Stimulated activated CD4-positive, alpha-beta T cell treated with anti-CD3 and anti-CD28 coated beads, Interleukin-1b, Interleukin-23, amount 100 ng/mL, for 1 hour (primary cell): ENCODE measurements at places on chromosomes 2 and 18.

DNA sequence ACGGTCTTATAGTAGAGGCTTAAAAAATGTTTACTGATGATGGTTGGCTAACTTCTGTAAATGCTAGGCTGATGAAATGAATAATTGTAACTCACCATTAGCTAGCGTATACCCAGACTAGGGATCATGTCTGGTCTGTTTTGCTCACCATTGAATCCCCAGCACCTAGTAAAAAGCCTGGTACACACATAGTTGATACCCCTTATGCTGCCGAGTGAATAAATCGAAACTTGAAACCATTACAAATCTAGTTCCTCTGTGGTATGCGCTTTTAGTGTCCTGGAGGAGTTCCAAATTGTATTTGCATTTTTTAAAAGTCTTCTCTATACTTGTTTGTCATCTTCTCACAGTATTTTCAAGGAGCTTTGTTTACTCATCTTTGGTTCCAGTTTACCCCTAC is 1.3 kb downstream of the TAF1B start:
- DNase-seq: no peak

DNA sequence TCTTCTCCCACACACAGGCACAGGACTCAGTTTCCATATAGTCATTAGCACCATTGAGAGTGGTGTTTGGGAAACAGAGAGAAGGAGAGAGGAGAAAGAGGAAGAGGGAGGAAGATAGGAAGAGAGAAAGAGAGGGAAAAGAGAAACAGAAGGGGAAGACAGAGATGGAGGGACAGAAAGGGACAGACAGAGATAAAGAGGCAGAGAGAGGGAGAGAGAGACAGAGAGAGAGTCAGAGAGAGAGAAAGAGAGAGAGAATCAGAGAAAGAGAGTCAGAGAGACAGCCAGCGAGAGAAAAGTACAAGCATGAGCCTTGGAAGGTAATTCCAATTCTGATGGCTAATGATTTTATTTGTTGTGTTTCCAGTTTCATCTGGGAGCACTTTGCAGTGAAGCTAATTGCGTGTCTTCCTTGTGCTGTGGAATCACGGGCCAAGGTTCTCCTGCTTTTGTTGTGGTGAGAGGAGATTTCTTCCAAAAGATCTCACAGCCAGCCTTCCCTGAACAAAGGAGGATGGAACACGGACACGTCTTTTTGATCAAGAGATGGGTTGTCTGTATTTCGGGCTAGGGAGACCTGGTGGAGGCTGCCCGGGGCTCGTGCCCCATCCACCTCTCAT is 153.6 kb upstream of the TWIST2 start:
- no peak for DNase-seq

DNA sequence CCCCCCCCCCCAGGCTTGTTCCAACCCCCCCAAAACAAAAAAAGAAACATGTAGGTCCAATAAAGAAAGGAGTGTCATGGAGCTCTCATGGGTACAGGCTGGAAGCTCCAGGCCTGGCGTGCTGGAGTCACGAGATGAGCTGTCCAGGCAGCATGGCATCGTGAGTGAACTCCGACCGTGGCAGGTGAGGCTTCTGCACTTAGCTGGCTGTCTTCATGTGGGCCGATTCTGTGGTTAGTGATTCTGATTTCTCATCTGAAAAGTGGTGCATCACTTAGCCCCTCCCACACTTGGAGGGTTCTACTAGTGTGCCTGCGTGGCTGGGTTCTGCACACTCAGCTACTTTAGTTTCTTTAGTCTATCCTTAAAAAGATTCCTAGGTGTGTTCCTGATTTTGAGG is 126.4 kb upstream of the MGAT5 start:
- DNase-seq: no peak

GRCh38 chr18:73101977-73102376 is 234.2 kb upstream of the NETO1 start:
- no peak for DNase-seq
